Bone marrow (tissue), 2 donors: ENCODE measurements at places on chromosomes 2 and 18.

DNA sequence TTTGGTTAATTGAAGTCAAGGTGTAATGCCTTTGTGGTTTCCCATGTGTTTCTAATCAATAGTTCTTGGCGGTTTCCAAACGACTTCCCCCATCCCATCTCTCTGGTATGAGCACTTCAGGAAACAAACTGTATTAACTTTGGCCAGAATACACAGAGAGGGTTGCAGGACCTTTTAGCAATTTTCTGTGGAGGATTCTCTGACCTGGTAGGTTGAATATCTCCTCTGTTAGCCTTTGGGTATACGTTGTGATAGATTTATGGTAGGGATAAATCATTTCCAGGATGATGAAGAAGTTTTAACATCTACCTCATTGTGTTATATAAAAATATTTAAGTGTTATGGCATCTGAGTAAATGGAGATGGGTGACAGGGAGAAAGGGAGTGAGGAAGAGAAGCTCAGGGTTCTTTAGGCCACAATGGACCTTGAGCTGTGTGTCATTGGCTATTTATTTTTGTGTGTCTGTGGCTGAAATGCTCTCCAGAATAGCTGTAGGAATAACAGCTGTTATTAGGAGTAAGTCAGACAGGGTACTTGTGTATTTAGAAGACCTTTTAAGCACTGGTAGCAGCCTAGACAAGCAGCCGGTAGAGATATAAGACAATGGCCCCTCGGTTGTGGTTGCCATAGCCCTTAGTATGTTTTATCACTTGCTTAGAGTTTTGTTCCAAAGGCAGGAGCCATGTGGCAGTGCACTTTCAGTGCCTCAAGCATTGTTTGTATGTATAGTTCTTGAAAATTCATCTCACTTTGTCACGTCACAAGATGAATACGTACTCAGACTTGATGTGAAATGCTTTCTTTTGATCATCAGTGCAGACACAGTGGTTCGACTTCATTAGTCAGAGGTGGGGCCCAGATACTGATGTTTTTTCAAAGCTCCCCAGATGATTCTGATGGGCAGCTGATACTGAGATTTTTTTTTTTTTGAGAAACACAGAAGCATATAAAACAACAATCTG, 91.1 kb downstream of the FMNL2 start:
- no peak for DNase-seq

DNA sequence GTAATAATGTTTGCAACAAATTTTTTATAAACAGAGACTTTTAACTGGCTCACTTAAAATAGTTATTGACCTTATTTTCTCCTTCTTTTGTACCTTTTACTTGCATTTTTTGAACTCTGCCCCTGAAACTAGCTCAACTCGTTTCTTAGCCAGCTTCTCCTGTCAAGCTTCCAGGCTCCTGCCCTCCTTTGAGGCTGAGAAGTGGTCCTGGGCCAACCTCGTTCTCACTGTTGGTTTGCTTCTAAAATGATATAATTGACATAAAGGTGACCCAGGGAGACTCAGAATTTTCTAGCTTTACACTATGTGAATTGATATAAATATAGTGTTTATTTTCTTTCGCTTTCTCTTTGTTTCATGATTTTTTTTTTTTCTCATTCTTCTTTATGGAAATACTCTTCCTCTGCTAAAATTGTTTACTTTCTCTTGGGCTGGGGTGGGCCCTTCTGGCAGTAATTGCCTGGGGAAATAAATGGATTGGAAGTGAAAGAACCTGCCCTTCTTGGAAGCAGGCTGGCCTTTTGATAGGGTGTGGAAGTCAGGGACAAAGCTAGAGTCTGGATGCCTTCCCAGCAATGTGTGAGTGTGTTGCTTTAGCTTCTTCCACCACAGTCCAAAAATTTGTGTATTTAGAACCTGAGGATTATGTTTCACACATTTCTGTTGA, 30.7 kb downstream of the GPD2 start:
- no peak for DNase-seq

DNA sequence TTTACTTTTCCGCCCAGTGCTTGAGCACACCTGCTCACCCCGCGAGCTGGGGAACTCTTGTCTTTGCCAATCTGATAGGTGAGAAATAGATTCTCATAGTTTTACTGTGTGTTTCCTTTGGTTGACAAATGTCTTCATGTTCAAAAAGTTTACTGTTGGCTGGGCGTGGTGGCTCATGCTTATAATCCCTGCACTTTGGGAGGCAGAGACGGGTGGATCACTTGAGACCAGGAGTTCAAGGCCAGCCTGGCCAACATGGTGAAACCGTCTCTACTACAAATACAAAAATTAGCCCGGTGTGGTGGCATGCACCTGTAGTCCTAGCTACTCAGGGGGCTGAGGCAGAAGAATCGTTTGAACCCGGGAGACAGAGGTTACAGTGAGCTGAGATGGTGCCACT, 10.3 kb downstream of the ODC1 start:
- DNase-seq: no peak

- no peak for DNase-seq
These were observed 6.8 kb downstream of the CYB5A start for GRCh38 chr18:74284980-74285355.

GRCh38 chr2:165448406-165448805, 21.1 kb upstream of the CSRNP3 start:
- DNase-seq: no peak

DNA sequence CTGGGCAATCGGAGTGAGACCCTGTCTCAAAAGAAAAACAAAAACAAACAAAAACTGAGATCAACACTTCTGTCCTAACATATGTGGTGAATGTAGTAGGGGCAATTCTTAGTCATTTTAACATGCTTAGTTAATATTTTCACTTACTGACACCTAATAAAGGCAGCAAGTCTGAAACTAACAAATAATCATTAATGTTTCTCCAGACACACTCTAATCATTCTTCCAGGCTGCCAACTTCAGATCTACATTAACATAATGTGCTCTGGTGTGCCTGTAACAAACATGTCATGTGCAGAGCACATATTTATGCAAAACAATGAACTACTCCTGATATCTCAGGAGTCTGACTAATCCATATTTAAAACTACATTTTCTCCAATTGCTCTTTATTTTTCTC, 6.0 kb downstream of the KRCC1 start:
- DNase-seq: no peak

DNA sequence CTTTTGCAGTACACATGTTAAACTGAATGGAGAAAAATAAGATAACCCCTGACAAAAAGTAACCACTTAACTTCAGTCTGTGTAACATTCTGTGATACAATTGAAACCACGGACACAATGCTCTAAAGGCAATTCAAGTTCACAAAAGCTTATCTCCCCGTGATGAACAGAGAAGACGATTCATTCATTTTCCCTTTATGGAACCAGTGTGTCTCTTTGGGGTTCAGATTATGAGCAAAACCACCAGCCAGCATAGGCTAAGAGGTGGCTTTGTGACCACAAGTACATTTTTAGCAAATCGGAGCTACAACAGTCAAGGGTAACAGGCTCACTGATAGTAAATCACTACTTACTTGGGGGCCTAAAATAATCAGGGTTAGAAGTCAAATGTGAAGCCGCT, 120.6 kb upstream of the SMAD7 start:
- DNase-seq: no peak

GRCh38 chr18:43887491-43887890, 610.2 kb upstream of the SYT4 start:
- no peak for DNase-seq

DNA sequence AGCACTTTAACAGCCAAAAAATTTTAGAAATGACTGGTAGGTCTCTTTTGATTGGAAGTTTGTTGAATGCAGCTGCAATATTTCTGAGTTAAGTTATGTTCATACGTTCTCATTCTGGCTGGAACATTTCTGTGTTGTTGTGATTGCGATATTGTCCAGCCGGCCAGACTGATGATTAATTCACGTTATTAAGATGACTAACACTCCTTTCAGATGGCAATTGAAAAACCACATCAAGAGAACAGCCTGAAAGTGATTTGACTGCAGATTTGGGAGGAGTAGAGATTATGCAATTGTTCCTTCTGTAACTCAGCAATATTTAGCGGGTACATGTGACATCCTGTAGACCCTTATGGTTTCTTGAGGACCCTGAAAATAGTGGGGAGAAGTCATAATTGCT, 133.7 kb downstream of the FBXO15 start:
- DNase-seq: no peak

GRCh38 chr18:79218605-79219190, 149.5 kb downstream of the ATP9B start:
- no peak for DNase-seq

DNA sequence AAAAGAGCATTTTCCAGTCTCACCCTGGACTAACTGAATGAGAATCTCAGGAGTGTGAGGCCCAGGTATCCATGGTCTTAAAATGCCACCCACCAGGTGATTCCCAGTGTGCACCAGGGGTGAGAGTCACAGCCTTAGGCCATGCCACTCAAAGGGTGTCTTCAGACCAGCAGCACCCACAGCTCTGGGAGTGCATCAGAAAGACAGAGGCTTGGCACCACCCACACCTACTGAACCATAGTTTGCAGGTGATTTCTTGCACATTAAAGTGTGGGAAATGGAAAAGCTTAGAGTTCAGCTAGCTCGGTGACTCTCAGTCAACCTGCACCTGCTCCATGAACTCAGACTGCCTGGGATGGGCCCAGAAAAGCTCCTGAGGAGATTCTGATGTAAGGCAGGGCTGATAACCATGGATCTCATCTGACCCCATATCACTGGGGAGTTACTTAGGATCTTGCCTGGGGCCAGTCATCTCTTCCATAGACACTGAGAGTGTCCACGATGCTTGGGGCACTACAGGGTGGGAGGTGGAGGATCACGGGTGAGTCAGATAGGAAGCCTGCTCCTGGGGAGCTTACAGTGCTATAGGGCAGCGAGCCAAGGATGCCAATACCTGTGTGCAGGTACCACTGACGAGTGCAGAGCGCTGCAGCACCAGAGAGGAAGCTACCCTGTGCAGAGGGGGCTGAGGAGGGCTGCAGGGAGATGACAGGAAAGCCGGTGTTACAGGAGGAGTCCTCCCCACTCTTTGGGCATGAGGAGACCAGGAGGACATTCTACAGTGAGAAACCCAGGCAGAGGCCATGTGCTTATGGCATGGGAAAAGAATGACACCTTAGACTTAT, 4.6 kb downstream of the IL37 start:
- DNase-seq: no peak

GRCh38 chr2:20236496-20236895, 11.6 kb upstream of the SDC1 start:
- no peak for DNase-seq

DNA sequence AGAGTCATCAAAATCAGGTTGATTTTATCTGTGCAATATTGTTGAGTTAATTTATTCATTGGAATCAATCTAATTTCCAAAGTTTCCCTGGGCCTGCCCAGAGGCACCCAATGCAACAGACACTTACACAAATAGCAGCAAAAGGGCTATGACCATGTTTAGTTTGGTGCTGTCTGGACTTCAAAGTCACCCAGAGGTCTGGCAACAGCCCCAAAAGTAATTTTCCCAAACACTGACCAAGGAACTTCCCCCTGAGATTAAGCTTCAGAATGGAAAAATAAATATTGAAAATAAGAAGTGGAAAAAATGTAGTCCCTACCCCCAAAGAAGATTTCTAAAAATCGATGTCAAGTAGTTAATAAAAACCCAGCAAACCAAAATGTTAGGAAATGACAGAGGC, 70.9 kb upstream of the RNF152 start:
- DNase-seq: no peak

- no peak for DNase-seq
These were observed 186.4 kb downstream of the EPHA4 start for GRCh38 chr2:221385716-221386115.

- no peak for DNase-seq
These were observed 118.8 kb upstream of the RBMS1 start for GRCh38 chr2:160612266-160612856.

- DNase-seq: no peak
These were observed 587 bp upstream of the TANK start for GRCh38 chr2:161159456-161160225.

- no peak for DNase-seq
These were observed 204.2 kb upstream of the FOSL2 start for GRCh38 chr2:28188436-28188835.

- DNase-seq: no peak
These were observed 358.5 kb upstream of the HNRNPA3 start for GRCh38 chr2:176854062-176854461.

GRCh38 chr18:51134721-51135120, 62.8 kb downstream of the MEX3C start:
- no peak for DNase-seq
